GM19239 (cell line): ENCODE measurements at places on chromosomes 2 and 18.

DNA sequence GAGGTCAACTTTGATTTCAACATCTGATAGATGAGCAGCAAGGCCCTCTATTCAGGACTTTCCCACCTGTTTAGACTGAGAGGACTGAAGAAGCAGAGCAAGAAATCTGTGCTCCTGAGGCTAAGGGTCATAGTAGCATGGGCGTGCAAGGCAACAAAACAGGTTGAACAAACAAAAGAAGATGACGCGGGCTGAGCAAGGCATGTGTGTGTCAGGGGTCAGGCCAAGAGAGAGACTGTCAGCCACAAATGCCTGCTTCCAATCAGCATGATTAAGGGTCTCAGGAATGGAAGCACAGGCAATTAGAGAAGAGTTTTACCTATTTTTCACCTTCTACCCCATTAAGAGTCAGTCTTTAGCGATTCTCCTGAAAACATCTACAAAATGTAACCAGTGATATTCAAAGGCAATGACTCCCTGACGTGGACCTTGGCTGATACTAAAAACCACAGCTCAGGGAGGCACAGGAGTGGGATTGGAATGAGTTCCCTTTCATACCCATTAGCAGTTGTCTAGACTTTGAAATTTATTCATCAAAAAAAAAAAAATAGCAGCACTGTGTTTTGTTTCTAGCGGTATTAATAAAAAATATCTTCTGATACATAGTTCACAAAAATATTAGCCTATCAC, 81.9 kb downstream of the DYNAP start:
- no peak for DNase-seq

DNA sequence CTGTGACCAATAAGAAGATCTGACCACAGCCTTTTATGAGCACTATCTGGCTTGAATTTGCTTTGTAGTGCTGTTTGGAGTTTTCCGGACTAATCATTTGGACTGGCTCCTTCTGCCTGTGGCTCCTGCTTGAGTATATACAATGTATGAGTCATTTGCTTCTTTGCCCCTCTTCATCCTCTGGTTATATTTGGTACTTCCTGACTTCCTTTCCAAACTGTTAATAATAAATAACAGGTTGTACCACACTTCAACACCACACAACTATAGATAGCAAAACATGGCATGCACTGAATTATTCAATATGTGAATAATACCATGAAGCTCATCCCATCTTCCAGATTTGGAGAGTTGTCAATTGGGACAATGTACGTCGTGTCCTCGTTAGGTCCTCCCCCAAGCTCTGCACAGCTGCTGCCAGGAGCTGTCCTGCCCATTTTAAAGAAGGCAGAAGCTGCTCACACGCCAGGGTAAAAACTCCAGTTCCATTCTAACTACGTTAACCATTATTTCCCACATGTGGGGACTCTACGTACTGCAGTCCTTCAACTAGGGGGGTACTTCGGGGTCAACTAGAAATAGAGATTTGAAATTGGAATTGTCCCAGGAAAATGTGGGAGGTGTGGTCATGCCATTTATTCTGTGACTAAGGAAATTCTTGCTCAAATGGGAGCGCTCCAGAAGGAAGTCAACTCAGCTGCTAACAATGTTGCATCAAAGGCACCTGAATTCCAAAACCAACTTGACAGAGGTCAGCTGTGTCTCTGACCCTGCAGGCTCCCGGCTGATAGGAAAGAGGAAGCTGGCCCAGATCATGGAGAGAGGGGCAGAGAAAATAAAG, 38.1 kb downstream of the ST8SIA5 start:
- DNase-seq, result no peak

GRCh38 chr2:84201158-84201557, 257.9 kb downstream of the SUCLG1 start:
- no peak for DNase-seq

- DNase-seq, result no peak
These were observed 596.0 kb downstream of the LRP1B start for GRCh38 chr2:141534666-141535362.

DNA sequence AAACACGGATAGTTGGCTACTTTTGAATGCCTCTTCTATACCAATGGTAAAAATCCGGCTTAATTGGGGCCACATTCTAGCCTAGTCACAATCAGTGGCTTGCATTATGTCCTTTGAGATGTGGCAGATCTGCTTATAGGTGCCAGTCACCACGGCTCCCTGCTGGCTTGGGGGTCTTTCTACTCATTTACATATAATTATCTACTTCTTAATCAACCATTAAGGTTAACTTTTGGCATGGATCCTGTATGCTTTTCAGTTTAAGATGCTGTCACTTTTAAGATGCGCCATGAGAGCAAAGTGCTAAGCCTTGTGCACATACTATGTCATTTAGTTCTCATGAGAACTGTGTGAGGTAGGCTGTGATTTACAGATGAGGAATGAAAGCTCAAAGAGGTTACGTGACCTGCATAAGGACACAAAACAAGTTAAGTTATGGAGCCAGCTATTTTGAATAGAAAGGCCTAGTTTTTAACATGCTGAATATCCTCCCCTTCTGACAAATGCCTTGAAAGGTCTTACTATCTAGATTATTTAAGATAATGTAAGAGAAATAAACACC, 4.1 kb downstream of the NEDD4L start:
- no peak for DNase-seq

- no peak for DNase-seq
These were observed 301.4 kb downstream of the TSN start for GRCh38 chr2:122056853-122057252.

- no peak for DNase-seq
These were observed 191.4 kb downstream of the TMEM163 start for GRCh38 chr2:134527381-134527780.

GRCh38 chr18:38330573-38330972, 765.0 kb upstream of the CELF4 start:
- DNase-seq, result no peak

- no peak for DNase-seq
These were observed 5.8 kb upstream of the COLEC11 start for GRCh38 chr2:3589086-3589485.

DNA sequence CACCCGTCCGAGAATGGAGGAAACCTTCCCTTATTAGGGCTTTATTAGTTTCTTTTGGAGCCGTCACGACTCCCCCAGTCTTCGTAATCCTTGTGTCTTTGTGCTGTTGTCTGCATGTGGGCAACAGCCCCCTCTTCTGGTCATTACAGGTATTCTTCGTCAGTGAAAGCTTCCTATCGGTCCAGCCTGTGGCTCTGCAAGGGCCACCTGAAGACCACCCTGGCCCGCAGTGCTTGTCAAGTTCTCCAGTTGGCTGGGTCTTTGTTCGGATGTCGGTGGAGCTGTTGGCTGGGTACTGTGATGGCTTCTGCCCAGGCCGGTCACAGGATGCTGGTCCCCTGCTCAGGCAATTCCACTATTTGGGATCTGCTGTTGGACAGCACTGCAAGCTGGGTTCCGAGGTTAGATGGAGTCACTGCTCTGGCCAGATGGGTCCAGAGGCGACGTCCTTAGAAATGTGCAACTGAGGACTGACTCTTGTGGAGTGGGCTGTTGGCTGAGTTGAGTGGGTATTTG, 19.2 kb downstream of the E2F6 start:
- peak; percentile 31 for DNase-seq

GRCh38 chr2:60370814-60371213, 182.6 kb downstream of the BCL11A start:
- DNase-seq, result no peak

DNA sequence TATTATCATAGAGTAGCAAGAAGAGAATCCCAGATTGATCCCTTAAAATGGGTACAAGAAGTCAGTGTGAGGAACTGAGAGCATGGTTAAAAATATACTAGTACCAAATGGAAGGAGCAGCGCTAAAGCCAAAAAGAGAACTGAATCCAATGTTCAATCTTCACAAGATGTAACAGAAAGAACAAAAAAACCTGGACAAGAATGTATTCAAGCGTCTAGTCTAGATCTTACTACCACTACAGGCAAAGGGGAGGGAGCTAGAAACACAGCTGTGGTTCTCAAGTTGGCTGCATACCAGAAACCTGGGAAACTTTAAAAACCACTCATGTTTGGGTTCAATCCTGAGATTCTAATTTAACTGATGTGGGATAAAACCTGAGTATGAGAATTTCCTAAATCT, 57.5 kb downstream of the PIAS2 start:
- DNase-seq, result peak; percentile 8

DNA sequence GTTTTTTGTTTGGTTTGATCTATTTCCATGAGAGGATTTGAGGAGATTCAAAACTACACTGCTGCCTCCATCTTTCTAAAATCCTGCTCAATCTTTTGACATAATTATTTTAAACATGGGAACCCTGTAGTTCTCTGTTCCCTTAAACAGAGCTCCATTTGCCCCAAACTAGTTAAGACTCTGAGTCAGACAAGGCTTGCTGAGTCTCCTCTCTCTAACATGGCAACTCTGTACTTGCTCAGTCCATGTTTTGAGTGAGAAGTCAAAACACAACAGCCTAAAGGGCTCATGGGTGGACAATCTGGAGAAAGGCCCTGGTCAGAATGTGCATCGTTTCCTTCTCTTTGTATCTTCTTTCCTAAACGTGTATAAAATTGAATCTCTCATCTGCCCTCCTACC, 7.1 kb upstream of the STAMBP start:
- DNase-seq, result no peak

DNA sequence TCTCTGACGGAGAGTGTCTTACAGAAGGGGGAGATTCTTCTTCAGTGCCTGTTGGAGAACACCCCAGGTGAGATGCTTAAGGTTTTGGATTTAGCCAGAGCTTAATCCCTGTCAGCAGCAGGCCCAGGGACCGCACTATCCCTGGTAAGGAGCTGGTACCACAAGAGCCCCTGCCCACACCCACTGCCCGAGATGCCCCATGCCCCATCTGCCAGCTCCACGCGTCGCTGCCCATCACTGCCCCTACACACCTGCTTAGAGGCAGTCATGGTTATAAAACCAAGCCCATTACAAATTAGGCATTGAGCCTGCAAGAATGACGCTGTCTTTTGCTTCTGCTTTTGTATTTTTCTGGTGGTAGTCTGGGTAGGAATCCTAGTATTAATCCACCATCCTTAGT, 21.7 kb downstream of the CEP68 start:
- no peak for DNase-seq

DNA sequence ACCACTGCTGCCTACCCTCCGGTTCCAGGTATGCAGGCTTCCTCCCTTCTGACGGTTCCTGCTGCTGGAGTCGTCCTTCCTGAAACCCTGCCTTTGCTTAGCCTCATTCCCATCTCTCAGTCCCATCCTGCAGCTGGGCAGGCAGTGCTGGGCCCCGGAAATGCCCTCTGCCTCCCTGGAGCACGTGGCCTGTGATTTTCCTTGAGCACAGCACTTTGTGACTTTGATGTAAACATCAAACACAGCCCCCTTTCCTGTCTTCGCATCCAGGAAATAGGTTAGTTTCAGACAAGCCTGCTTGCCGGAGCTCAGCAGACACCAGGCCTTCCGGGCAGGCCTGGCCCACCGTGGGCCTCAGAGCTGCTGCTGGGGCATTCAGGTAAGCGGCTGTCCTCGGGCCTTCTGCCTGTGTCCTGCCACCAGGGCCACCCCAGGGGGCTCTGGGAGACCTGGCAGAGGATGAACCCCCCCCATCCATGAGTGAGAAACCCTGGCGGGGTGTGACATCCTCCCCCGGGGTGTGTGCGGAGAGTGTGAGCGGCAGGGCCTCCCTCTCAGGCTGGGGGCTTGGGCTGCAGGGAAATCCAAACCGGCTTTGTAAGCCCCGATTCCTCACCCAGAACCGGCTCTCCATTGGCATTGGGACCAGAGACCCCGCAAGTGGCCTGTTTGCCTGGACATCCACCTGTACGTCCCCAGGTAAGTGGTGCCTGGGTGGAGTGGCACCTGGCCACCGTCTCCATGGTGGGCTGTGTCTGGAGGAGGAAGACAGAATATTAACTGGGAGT, at the start of gene ZAP70:
ZAP70 (plus strand) TSS at position 281 of the 788 bp plus-strand sequence. CDS start 10,461 bp downstream, outside the sequence.
- DNase-seq, result no peak

GRCh38 chr2:109646961-109647360, 32.8 kb downstream of the SOWAHC start:
- no peak for DNase-seq

DNA sequence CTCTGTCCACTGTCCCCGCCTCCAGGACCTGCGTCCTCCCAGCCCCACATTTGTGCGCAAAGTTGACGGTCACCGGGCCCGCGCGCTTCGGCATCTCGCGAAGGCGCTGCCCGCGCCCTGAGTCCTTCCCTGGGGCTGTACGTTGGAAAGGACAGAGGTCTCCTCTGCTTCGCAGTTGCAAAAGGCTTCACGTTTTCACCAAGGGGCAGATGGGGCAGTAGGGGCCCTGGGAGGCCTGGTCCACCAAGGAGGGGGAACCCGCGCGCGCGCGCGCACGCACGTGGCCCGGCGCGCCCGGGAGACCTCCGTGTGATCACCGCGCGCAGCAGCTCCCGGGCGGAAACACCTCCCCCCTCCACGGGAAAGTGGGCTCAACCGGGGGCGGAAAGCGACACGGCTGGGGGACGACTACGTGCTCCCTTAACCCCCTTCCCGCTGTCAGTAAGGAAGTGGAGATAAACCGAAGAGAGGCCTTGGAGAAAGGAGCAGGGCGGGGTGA, 21.9 kb downstream of the TEX44 start:
- peak; percentile 32 for DNase-seq

- DNase-seq, result no peak
These were observed 75.4 kb upstream of the TANC1 start for GRCh38 chr2:158893026-158893425.
